Large intestine (tissue), 12 donors: ENCODE measurements at places on chromosomes 5 and 9. TPM values are rescaled to one million over a fixed set of nuclear protein-coding genes. Genes with fewer than 3 reads are reported as not detected.

The ELOVL7 gene
- polyA plus RNA-seq: 77.3 TPM

The ARHGEF28 gene
- 16.6 TPM for polyA plus RNA-seq

The FRMD3 gene
- polyA plus RNA-seq: 4.4 TPM

The MAMDC4 gene
- polyA plus RNA-seq: 772 TPM

The FAM151B gene
- polyA plus RNA-seq: 1.2 TPM

The TEX48 gene
- not detected for polyA plus RNA-seq

The IL9 gene
- polyA plus RNA-seq: not detected

The ARL14EPL gene
- polyA plus RNA-seq: not detected

The ANXA2R gene
- polyA plus RNA-seq: 1.4 TPM

The OLFML2A gene
- 11.7 TPM for polyA plus RNA-seq

The DOCK8 gene
- 15.8 TPM for polyA plus RNA-seq

The IGFBPL1 gene
- 3.8 TPM for polyA plus RNA-seq
